Activated CD4-positive, CD25-positive, alpha-beta regulatory T cell treated with anti-CD3 and anti-CD28 coated beads, Interleukin-2, amount 50 U/mL, for 72 hours (primary cell): ENCODE measurements at places on chromosomes 4 and X.

- no peak for DNase-seq
Observed at GRCh38 chrX:82362550-82362949, 1145.5 kb upstream of the POU3F4 start.

GRCh38 chr4:109332926-109333464, 30.5 kb upstream of the COL25A1 start:
- no peak for DNase-seq

GRCh38 chrX:23770142-23770541, 12.8 kb upstream of the SAT1 start:
- no peak for DNase-seq

GRCh38 chrX:15146515-15146914, 123.4 kb downstream of the ASB9 start:
- peak; percentile 37 for DNase-seq

DNA sequence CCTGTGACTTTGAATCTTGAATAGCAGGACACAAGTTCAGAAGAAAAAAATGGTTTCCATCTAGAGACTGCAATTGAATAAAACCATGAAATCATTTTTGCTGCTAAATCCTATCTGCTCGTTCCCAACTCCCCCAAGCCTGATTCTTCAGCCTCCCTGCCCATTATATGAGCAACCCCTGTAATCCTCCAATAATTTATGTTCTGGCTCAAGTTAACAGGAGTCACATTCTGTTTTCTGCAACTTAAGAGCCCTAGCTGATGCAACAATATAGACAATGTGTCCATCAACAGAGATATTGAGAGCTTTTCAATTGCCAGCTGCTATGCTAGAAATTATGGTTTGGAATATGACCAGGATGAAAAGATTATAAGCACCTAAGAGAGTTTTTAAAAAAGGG, 84.1 kb downstream of the LDB2 start:
- no peak for DNase-seq

- no peak for DNase-seq
Observed at GRCh38 chr4:32010221-32010620, 1290.1 kb downstream of the PCDH7 start.

DNA sequence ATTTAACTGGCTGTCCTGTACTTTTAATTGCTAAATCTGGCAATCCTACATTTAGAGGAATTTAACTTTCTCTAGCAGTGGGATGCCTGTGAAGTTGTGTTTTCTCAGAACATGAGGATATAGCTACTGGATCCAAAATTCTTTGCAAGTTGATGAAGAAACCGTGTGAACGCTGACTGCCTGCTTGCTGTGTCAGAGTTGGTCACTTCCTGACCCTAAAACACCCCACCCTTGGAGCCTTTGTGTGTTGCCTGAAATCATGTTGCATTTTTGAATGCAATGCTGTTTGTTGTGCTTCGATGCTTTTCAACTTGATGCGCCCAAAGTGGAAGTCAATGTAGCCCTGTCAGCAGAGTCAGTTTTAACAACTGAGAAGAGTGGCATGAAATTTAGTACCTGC, 211.2 kb downstream of the ANK2 start:
- no peak for DNase-seq
